ENCODE measurements at places on chromosomes 4 and X.

DNA sequence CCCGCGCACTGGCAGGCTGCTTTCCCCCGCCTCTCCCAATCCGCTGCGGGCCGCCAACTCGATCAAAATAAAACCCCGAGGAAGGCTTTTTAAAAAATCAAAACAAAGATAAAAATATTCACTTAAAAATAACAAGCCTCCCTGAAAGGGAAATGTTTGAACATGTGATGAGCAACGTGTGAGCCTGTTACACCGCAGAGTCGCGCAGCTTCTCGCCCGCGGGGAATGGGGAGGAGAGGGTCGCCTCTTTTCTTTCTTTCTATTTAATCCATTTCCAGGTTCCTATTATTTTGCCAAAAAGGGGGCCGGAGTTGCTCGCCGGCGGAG is 326.0 kb upstream of the F9 start:
- no peak for DNase-seq

DNA sequence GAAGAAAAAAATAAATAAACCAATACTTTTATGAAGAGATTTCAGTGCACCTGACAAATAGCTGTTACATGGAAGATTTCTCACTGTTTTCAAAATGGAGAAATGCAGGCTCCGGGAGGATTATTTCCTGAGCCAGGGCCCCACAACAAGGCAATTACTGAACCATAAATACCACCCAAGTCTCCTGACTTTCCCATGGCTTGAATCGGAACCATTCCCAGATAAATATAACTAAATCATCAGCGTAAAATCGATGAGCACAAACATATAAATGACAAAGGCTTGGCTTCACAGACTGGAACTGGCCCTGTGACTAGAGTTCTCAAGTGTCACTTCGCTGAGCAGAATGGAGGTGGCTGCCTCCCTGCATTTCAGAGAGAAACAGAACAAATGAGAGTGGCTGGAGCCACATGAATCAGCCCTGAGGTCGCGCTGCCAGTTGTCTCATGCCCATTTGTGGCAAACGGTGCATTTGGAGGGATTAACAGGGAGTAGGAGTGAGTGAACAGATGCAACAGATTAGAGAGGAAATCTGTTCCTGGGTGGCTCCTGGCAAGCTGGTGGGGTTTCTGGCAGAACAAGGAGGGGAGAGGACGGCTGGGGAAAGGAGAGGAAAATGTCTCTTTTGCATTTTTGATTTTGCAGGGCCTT is 57.3 kb upstream of the STIM2 start:
- no peak for DNase-seq

GRCh38 chr4:2981256-2981819 is 18.0 kb downstream of the GRK4 start:
- DNase-seq = no peak

DNA sequence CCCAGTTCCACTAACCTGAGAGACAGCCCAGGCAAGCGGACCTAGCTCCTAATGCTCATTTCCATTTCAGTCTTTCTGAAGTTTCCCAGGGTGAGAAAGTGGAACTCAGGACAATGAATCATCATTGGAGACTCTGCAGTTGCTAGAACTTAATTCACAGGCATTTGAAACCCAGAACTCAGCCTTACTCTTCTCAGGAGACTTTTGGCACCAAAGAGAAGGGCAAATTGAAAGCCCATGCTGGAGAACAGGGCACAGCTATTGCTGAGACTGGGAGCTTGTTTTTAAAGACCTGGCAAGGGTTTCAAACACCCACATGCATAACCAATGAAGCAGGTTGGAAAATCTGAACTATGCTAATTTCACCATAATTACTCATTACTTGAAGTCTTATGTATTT is 36.0 kb downstream of the BST1 start:
- no peak for DNase-seq

DNA sequence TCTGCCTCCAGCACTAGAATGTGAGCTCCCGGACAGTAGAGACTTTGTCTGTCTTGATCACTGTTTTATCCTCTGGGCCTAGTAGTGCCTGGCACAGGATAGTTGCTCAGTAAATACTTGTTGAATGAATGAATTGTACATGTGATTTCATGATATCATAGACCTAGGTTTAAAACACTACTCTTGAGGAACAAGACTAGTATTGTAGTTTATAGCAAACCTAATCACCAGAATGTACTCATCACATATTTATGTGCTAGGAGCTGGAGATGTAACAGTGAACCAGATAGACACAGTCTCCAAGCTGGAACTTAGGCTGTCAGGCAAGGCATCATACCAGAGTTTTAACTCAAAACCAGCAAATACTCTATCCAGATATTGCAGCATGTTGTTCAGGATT is 23.5 kb downstream of the GAB3 start:
- DNase-seq = no peak

- no peak for DNase-seq
These were observed 93.6 kb downstream of the CORIN start for GRCh38 chr4:47744253-47744652.

- DNase-seq = no peak
These were observed 41.4 kb downstream of the JADE3 start for GRCh38 chrX:46953597-46953996.

- DNase-seq = no peak
These were observed 94.5 kb upstream of the RASGEF1B start for GRCh38 chr4:81566161-81566591.

DNA sequence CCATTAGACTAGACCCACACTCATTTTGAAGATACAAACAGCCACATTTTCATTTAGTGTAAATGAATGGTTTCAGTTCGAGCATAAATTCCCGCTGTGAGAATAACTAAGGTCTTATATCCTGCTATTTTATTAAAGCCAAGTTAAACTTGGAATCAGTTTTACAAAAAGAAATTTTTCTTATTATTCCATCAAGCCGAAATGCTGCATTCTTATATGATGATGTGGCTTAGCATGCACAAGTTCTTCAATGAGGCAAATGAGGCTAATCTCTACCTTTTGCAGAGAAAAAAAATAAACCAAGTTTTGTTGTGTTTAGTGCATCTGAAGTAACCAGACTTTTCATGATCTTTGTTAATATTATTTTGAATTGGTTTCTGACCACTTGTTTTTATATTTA is 953.9 kb upstream of the PCDH10 start:
- DNase-seq = no peak

DNA sequence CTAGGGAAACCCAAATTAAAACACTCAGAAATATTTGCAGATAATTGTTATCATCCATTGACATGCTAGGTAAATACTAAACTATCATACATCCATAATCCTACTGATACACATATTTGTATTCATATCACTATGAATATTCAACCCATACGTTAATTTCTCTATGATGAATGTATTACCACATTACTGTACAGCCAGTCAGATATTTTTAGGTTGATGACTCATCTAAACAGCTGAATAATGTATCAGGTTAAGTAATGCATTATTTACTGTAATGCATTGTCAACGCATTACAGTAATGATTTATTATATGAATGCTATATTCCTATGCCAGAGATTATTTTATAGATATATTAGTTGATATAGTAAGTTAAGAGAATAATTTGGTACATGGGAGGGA is 37.1 kb downstream of the VEGFC start:
- DNase-seq = no peak

DNA sequence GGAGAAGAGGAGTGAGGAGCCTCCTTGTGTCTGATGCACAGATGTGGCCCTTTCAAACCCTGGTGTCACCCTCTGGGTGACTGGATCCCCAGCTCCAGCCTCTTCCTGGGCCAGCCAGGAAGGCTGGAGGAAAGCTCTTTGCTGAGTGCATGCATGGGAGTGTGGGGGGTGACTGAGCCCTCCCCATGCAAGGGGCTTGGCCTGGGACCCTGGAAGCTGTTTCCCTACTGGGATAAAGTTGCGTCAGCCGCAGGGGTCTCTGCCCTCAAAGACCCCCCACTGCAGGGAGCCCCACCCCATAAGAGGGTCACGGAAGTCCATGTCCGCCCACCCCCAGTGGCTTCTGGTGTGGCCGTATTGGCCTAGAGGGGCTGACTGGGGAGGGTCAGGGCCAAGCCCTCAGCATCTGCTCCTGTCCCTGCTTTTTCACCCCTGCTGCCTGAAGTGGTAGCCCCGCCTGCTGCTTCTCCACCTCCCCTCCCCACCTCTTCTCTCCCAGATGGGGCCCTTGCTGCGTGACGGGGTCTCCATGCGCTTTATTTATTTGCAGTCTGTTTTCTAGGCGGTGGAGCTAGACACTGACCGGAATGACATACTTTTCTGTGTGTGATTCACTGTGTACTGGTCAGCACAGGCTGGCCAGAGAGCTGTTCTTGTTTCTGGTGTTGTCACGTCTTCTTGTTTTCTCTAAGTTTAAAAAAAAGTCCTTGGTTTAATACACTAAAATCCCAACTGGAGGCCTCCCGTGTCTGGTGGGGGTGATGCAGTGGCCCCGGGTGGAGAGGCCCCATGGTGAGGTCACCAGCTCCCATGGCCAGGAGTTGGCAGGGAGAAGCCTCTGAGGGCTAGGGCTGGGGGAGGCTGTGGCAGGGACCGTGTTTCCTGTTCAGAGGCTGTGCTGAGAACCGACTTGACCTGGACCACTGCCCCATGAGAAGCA is 3.6 kb downstream of the SMIM10L2A start:
- DNase-seq = no peak

GRCh38 chr4:141133146-141133998 is at the start of gene RNF150:
Gene RNF150 (minus strand): TSS chr4:141133469.
- DNase-seq = peak; percentile 5

DNA sequence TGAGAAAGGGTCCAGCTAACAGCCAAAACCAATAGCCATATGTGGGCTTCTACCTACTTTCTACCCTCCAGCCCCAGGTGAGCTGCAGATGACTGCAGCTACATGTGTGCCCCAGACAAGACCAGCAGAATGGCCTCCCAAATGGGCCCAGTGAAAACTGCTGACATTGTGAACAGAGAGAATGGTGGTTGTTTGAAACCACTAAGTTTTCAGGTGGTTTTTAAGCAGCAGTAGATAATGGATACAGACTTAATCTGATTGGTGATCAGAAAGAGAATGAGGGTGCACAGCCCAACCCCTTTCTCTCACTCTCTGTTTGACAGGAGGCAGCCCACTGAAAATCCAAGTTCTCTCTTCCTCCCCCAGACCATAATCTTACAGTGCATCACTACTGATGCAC is 42.5 kb upstream of the BBS12 start:
- DNase-seq = no peak

- DNase-seq = no peak
These were observed 165.0 kb upstream of the GABRA2 start for GRCh38 chr4:46554760-46555465.

DNA sequence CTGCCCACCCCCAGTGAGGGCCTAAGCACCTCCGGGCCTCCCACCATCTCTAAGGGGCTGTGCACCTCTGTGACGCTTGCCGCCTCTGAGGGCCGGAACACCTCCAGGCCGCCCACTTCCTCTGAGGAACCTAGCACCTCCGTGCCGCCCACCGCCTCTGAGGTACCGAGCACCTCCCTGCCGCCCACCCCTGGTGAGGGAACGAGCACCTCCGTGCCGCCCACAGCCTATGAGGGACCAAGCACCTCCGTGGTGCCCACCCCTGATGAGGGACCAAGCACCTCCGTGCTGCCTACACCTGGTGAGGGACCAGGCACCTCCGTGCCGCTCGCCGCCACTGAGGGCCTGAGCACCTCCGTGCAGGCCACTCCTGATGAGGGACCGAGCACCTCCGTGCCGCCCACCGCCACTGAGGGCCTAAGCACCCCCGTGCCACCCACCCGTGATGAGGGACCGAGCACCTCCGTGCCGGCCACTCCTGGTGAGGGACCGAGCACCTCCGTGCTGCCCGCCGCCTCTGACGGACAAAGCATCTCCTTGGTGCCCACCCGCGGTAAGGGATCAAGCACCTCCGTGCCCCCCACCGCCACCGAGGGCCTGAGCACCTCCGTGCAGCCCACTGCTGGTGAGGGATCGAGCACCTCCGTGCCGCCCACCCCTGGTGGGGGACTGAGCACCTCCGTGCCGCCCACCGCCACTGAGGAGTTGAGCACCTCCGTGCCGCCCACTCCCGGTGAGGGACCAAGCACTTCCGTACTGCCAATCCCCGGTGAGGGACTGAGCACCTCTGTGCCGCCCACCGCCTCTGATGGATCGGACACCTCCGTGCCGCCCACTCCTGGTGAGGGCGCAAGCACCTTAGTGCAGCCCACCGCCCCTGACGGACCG is 977 bp downstream of the MAGEE1 start:
- no peak for DNase-seq

DNA sequence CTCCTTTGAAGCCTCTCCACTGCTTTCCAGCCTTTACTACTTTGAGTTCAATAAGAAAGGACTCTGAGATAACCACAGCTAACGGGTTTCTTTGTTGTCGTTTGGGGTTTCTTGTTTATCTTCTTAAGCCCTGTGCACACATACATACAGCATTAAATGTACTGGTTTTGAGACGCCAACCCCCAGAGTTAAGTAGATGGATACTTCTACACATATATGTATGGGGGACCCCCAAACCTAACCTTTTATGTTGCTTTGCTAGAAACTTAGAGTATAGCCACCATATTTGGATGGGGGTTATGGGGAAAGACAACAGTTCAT is 697 bp downstream of the CEP135 start:
- DNase-seq = no peak

GRCh38 chr4:42172128-42172790 is 19.8 kb upstream of the BEND4 start:
- DNase-seq = no peak

DNA sequence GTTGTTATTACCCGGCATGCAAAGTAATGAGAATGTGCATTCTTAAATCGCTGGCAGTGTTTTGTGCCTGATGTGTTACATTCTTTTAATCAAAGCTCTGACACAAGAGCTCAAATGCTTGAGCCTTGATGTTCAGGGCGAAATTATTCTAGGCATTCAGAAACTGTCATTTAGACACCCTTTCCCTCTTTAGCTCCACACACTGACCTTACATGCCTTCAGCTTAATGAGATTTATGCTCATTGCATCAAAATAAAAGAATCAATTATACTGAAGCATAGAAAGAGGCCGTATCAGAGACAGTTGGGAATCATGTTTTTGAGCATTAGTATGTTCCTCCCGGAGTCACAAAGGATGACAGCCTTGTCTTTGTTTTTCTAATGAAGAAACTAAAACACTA is 56.7 kb downstream of the FAM114A1 start:
- no peak for DNase-seq

All from stimulated activated CD4-positive, alpha-beta T cell treated with anti-CD3 and anti-CD28 coated beads, Interleukin-1b, Interleukin-23, amount 100 ng/mL, for 1 hour (primary cell).